ENCODE measurements at places on chromosomes 13 and 19. TPM values are rescaled to one million over a fixed set of nuclear protein-coding genes. Genes with fewer than 3 reads are reported as not detected.
A peak's percentile ranks its signal among the peaks of the same experiment; 100 is the strongest.

Gene FDX2
- 59.5 TPM for polyA plus RNA-seq

Gene LRRC4B
- polyA plus RNA-seq: 52.9 TPM

Gene ZNF585A
- 6.5 TPM for polyA plus RNA-seq

- DNase-seq: no peak
Measured at GRCh38 chr13:74032325-74032724, 101.9 kb downstream of the KLF12 start.

DNA sequence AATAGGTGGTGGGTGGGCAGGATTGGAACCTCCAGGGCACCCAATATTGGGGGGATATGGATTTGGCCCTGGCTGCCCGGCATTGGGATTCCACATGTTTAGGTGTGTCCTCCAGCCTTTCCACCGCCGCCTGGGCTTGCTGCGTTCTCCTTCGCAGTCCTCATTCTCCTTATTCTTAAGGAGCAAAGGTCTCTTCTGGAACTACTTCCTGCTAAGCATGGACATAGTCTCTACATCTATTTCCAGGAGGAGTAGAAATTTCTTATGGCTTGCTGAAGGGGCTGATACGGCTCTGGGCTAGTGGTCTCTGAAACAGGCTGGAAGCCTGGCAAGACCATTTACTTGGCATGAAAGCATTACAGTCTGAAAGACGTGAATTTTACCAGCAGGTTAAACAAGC, 9.2 kb upstream of the FCGBP start:
- no peak for DNase-seq

- no peak for DNase-seq
Measured at GRCh38 chr13:36766295-36766694, 52.7 kb upstream of the RFXAP start.

Gene GIPC1
- polyA plus RNA-seq: 137 TPM

DNA sequence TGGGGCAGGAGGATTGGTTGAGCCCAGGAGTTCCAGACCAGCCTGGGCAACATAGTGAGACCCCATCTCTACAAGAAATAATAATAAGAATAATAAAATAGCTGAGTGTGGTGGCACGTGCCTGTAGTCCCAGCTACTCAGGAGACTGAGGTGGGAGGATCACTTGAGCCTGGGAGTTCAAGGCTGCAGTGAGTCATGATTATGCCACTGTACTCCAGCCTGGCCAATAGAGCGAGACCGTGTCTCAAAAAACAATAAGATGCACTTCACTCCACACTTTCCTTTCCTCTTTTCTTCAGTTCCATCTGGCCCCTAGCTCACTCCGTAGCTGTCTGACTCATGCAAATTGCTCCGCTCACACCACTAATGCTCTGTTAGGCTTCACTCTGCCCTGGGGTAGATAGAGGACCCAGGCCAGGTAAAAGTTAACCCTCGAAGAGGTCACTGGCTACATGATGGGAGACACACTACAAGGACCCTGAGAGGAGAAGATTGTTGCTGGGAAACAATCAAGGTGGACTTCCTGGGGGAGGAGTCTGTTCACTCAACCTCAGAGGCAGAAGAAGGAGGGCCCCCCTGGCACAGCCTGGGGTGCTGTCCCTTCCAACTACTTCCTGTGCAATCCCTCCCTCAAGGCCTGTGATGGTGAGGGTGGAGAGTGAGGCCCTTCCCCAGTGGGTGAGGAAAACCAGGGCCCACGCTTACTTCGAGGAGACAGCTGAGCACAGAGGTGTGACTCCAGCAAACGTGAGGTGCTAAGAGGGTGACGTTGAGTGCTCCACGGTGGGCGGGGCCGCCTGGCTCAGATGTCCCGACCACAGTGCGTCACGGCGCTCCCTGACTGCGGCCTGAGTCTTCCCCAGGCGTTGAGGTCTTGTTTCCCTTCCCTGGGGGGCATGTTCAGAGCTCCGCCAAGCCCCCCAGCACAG, 8.8 kb upstream of the TNFSF9 start:
- no peak for DNase-seq

- peak; percentile 68 for DNase-seq
Measured at GRCh38 chr19:10625003-10625761, at the start of gene SLC44A2. TSS of gene SLC44A2 (plus strand) at chr19:10625553. CDS start at chr19:10625634, 81 bp downstream.
